Stimulated activated CD8-positive, alpha-beta memory T cell treated with anti-CD3 and anti-CD28 coated beads, Interleukin-12 subunit alpha, Interleukin-12 subunit beta, amount 100 ng/mL, for 4 hours (primary cell): ENCODE measurements at places on chromosomes 13 and 19.

- no peak for DNase-seq
Measured at GRCh38 chr19:5143471-5144411, 174.8 kb downstream of the KDM4B start.

GRCh38 chr13:102203718-102204117 lies 198.1 kb downstream of the FGF14 start:
- no peak for DNase-seq

DNA sequence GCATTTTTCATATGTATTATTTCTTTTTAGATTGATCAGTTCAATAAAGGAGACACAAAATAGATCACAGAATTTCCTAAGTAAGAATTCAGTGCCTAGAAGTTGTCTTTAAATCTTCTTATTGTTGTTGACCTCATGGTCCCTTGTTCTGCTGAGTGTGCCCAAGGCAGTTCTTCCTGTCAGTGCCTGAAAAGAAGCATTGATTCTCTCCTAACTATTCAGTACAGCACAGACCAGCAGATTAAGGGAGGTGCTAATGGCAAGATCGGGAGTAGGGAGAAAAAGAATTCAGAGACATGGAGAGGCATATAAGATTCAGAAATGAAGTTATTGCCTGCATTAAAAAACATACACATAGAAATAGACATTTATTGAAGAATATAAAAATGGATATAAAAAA lies 180.5 kb upstream of the PCDH9 start:
- DNase-seq: no peak

DNA sequence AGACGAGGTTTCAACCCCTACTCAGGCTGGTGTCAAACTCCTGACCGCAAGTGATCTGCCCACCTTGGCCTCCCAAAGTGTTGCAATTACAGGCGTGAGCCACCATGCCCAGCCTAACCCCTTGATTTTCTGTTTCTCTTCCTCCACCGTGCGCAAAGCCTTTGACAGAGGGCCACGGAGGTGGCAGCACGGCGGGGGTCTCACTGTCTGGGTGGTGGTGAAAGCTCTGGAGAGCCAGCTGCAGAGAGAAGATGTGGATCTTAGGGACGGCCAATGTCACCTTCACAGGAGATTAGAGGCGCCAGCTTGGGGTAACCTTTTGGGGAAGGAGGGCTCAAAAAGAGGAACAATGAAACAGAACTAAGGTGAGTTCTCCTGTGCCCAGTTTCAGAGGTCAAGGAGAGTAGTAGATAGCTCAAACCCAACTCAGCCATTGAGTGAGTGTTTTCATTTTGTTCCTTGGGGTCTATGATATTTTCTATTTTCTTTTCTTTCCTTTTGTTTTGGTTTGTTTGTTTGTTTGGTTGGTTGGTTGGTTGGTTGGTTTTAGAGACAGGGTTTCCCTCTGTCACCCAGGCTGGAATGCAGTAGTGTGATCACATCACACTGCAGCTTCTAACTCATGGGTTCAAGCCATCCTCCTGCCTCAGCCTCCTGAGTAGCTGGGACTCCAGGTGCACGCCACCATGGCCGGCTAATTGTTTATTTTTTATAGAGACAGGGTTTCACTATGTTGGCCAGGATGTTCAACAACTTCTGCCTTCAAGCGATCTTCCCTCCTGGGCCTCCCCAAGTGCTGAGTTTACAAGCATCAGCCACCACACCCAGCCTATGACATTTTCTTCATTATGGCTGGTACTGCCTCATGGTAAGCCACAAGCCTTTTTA lies 37.7 kb downstream of the GPR42 start:
- DNase-seq: no peak

DNA sequence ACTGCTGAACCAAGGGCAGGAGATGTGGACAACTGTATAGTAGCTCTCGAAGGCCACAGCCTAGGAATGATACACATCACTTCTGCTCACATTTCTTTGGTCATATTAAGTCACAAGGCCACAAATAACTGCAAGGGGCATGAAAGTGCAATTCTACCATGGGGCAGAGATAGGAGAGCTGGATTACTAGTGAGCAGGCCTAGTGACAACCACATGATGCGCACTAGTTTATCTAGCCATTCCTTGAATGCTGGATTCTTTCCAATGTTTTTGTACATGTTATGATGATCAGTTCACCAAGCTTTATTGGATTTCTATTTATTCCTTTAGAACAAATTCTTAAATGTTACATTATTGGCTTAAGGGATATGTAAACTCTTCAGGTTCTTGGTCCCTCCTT lies 100.7 kb downstream of the MIPEP start:
- DNase-seq: no peak

GRCh38 chr19:12137221-12137940 lies 2.8 kb downstream of the ZNF20 start:
- no peak for DNase-seq

DNA sequence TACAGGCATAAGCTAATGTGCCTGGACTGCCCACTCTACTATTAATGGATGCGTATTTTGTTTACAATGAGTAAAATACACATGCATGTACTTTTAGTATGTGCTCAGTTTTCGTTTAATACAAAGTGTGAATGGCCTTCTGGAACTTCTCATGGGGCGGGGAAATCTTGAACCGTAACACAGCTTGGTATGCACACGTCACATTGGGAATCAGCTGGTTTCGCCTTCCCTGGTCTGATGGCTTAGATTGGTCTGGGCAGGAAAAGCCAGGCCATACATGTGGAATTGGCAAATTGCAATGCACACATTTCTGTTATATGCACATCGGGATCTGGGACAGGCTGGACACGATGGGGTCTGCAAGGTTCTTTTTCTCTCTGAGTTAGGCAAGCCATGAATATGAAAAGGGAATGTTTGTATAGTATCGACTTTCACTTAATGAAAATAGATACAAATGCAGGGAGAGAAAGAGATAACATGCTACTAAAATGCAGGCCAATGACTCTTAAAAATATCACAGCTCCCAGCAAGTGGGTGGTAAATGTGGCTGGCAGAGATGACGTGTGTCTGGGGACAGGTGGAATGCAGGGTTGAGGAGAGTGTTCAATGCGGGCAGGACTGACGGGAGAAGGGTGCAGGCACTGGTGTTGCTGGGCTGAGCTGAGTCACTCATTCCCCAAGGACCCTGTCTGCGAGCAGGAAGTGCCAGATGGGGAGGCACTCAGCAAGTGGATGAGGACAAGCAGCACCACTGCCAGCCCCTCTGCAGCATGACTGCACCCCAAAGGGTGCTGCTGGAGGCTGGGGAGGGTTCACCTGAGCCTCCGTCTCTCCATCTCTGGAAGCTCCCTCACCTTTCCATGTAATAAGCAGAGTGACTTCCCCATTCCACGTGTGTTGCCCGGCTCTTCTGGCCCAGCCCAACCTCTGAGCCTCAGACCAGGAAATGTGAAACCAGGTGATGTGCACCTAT lies 204.0 kb upstream of the GPR12 start:
- no peak for DNase-seq

DNA sequence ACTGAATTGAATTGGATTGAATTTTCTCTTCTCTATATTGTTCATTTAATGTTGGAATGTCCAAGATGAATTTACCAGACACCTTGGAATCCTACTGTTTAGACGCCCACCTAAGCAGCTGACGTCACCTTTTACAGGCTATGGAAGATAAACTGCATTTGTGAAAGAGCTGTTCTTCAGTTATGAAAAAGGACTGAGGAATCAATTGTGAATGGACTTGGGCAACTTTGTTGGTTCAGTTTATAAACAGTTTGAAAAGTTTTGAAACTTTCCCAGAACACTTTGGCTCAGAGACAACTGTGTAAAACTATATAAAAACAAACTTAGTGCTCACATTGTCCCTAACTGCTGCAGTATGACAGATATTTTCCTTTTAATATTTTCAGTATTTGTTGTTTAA lies 590.8 kb upstream of the SPRY2 start:
- no peak for DNase-seq

GRCh38 chr13:98019186-98019585 lies 65.7 kb downstream of the IPO5 start:
- DNase-seq: no peak
